Inflammatory macrophage treated with lipopolysaccharide for 1 hour (primary cell): ENCODE measurements at places on chromosomes 5 and 9.

- DNase-seq: peak; percentile 16
These were observed 8.9 kb upstream of the ZCCHC10 start for GRCh38 chr5:133035224-133035623.

DNA sequence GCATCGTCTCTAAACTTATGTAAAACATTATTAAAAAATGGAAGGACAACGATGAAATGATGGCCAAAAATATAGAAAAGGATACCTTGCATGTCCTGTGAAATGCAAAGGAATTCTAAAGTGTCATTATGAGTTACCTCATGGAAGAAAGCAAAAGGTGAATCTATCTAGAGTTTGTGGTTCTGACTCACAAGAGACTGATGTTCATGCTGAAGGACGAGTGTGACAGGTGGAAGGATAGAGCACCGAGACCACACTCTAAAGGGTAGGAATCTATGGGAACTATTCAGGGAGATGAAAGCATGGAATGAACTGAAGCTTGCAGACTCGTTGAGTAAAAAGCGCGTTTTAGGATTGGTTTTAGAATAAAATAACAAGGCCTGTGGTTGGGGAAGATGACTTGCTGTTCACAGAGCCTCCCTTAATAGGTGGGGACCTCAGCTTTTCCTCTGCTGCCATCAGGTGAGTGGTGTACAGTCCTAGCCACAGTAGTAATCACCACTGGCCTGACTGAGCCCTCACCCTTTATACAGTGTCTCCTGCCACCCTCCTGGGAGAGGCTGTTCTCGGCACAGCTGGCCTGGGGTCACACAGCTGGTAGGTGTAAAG, 11.2 kb downstream of the TENT4A start:
- DNase-seq: no peak

GRCh38 chr5:160266752-160267345, 37.5 kb downstream of the FABP6 start:
- no peak for DNase-seq

- DNase-seq: no peak
These were observed 280.5 kb downstream of the TUSC1 start for GRCh38 chr9:25397746-25398145.

DNA sequence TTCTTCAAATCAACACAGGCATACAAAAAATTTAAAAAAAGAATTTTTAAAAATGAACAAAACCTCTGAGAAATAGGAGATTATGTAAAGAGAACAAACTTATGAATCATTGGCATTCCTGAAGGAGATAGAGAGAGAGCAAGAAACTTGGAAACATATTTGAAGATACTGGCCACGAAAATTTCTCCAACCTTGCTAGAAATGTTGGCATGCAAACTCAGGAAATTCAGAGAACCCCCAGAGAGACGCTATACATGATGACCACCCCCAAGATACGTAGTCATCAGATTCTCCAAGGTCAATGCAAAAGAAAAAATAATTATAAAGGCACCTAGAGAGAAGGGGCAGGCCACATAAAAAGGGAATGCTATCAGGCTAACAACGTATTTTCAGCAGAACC, 472.5 kb downstream of the MTRR start:
- DNase-seq: no peak

DNA sequence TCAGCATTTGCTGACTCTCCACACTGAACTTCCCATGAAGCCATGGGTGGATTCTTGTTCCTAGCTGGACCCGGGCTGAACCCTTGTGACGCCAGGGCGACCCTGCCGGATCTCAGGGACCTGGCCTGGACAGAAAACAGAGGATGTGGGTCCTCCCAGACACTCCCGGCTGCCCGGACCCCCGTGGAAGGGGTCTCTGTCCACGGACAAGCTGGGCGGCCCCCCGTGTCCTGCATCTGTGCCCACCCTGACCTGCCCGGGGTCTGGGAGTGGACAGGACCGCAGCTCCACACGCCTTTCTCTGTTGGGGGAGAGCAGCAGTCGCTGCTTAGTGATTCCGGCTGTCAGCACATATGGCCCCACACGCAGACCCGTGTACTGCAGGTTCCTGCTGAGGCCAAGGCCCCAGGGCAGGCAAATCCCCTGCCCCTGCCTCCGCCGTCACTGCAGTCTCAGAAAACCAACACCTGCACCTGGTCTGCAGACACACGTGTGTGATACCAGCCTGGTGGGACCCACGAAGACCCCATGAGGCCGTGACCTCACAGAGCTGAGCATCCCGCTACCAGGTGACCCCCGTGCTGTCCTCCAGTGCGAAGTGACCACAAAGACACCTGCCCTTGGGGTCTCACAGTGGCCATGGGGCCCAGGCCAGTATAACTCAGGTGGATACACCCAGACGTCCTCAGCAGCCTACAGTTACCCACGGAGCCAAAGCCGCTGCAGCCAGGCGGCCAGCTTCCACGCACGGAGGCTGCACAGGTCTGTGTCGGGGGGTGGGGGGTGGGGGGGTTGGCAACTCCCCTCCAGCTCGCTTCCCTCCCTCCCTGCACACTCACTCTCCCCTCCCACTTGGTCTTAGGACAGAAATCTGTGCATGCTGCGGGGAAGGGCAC, 50.6 kb downstream of the NKD2 start:
- no peak for DNase-seq

- no peak for DNase-seq
These were observed 829.1 kb downstream of the PTPRD start for GRCh38 chr9:9783711-9784110.

- no peak for DNase-seq
These were observed 51.9 kb upstream of the PPP1R2B start for GRCh38 chr5:156798201-156798600.

DNA sequence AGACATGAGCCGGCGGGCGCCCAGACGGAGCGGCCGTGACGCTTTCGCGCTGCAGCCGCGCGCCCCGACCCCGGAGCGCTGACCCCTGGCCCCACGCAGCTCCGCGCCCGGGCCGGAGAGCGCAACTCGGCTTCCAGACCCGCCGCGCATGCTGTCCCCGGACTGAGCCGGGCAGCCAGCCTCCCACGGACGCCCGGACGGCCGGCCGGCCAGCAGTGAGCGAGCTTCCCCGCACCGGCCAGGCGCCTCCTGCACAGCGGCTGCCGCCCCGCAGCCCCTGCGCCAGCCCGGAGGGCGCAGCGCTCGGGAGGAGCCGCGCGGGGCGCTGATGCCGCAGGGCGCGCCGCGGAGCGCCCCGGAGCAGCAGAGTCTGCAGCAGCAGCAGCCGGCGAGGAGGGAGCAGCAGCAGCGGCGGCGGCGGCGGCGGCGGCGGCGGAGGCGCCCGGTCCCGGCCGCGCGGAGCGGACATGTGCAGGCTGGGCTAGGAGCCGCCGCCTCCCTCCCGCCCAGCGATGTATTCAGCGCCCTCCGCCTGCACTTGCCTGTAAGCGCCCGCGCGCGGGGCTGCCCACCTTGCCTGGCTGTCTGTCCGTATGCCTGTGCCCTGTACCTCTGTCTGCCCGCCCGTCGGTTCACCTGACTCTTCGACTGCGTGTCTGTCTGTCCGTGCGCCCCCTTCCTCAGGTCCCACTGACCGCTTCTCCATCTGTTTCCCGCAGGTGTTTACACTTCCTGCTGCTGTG, 412 bp downstream of the FGF18 start:
- DNase-seq: no peak

DNA sequence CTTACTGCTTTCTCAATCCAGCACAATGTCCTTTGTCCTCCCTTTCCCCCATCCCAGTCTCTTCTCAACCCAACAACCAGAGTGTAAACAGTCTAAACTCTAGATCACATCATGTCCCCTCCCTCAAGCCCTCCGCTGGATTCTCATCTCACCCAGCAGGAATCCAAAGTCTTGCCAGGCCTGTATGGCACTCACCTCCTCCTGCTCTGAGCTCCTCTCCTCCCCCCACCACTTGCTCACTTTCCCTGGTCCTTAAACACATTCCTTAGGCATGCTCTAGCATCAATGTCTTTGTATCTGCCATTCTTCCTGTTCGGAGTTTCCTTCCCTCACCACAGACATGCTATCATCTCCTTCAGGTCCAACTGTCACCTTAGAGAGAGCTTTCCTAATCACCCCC, 78.8 kb downstream of the NIPSNAP3B start:
- no peak for DNase-seq

DNA sequence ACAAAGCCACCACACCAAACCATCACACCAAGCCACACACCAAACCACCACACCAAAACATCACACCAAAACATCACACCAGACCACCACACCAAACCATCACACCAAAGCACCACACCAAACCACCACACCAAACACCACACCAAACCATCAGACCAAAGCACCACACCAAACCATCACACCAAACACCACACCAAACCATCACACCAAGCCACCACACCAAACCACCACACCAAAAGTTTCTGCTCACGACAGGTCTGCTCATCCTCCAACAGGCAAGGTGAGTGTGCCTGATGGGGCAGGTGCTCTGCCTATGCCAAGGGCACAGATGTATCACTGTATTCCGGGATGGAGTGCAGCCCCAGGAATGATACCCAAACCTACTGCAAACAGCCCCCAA, 87.9 kb upstream of the FSTL4 start:
- DNase-seq: no peak

GRCh38 chr5:89216606-89217005, 333.6 kb upstream of the MEF2C start:
- no peak for DNase-seq

DNA sequence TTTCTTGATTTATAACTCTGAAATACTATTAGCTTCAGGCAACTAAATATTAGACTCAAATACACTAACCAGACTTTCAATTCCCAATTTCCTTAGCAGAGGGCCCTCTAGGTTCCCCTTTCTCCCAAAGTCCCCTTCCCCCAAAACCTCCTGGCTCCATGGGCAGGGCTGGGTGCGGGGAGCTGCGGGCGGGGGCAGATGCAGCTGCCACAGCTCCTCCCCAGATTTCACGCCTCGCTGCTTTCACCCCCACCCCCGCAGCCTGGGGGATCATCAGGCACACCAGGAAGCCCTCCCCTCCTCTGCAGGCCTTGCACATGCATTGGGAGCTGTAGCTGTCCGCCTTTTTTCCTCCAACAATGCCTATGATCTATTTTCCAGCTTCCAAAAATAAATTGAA, 82.8 kb upstream of the SPATA31C2 start:
- no peak for DNase-seq

DNA sequence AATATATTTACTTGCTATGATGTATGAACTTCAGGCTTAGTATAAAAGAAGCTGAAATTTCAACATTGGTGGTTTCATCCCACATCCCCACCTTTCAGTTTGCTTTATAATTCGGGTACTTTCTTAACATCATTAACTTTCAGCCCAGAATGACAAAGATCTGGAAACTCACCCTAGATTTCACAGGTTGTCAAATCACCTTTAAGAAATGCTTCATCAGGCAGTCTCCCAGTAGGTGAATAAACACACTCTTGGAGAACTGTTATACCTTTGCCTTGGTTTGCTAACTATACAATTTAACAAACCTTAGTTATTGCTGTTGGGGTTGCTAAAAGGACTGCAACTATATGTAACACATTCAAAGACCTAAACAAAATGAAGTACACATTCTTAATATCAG, 54.4 kb downstream of the MLANA start:
- no peak for DNase-seq

DNA sequence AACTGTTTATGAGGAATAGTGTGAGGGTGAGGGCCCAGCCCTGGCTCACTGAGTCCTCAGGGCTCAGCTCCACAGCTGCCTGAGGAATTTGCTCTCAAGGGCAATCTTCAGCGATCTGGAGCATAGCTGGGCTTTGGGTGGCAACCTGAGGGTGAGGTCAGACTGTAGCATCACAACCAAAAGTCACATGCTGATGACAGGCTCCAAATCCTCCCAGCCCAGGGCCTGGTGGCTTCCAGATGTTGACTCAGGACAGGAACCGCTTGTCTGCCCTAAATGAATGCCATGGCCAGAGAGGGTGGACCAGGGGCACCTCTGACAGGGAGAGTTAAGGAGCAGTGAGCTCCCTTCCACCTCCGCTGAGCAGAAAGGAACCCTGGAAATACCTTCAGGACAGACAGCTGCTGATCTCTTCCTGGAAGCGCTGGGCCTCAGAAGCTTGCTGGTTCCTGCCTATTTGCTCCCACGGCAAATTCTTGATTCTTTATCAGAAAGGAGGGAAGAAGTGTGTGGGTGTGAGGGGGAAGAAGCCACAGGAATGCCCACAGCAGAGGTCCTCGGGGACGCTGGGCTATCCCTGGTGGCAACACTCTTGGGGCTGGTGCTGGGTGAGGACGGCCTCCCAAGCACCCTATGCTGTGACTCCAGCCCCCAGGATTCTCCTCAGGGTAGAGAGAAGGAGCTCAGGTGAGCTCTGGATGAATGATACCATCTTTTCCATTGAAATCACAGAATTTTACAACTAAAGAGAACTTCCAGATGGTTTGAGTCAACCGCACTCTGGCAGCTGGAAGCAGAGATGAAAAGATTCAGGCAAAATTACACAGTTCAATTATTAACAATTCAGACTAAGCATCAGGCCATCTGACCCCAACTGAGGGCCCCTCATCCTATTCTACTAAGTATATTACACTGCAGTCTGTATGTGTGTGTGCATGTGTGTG, 13.8 kb upstream of the CTSL start:
- DNase-seq: peak; percentile 94

- DNase-seq: no peak
These were observed 115.5 kb downstream of the SLC12A2 start for GRCh38 chr5:128199104-128199503.

DNA sequence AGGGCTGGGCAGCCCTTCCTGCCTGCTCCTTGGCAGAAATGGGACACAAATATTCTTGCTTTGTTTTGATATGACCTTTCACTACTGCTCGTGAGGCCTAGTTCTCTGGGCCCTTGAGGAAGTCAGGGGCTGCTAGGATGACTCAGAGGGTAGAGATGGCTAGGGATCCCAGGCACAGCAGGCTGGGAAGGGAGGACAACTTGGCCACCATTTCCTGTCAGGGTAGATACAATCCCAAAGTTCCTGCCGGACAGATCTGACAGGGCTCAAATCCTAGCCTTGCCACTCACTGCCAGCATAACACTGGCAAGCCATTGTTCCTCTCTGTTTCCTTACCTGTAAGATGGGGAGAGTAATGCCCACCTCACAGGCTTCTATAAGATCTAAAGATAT, 31.7 kb upstream of the MEIKIN start:
- no peak for DNase-seq

GRCh38 chr5:173707392-173707791, 90.9 kb upstream of the BOD1 start:
- no peak for DNase-seq
